ENCODE measurements at places on chromosomes 4 and X.

DNA sequence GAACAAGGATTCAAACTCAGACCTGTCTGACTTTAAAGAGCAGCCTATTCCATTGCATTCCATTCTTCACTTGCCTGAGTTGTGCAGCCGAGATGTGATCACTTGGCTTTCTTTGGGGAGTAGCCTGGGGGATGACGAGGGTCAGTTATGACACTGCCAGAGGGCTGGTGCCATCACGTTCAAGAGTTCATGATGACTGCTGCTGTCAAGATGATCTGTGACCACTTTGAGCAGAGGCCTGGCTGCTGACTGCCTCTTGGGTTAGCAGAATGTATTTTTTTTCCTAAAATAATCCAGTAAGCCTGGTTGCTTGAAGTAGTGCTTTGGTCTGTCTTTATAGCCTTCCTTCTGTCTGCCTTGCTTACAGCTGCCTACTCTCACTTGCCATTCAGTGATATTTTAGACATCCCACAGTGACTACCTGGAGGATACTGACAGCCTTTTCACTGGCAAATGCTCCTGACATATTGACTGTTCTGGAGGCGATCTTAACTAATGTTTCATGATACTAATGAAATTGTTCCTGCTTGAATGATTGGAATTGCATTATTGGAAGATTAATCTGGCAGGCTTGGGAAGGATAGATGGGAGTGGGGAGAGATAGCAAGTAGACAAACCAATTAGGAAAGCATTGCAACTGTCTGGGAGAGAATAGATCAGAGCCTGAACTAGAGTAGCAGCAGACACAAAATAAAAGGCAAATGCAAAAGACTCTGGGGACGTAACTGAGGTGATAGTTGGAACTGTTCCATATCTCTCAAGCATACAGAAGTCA lies 221.6 kb upstream of the LCORL start:
- no peak for DNase-seq

DNA sequence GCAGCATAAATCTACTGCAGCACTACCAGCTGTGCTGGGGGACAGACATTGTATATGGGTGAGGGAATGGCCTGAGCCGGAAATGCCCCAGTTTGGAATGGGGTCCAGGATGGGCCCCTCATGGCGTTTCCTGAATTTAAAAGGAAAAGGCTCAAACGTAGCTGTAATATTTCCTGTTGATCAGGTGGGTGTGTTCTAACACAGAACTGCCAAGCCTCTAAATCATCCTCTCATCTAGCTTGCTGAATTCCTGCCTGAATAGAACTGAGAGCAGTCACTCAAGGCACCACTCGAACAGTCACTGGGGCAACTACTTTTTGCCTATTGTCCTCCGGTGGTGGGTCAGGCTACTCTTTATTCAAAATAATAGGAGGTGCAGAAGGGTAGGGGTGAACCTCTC lies 28.7 kb downstream of the ADH6 start:
- DNase-seq = no peak

DNA sequence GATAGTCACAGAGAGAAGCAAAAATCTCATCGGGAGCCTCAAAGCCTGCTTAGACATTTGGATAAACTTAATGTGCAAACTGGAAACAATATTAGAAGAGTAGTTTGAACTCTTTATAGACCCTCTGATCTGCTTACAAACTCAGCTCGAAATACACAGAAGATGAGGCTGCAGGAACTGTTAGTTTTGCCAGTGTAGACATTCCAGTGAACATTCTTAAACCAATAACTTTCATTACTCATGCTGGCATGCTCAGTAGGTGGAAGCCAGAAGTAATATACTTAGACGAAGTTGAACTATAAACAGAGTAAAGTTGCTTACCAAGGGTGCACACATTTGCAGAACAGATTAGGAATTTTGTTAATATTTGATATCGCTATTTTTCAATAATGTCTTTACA lies 303.5 kb downstream of the ANKRD50 start:
- no peak for DNase-seq

- DNase-seq = no peak
Measured at GRCh38 chr4:18077808-18078207, 56.3 kb upstream of the LCORL start.

DNA sequence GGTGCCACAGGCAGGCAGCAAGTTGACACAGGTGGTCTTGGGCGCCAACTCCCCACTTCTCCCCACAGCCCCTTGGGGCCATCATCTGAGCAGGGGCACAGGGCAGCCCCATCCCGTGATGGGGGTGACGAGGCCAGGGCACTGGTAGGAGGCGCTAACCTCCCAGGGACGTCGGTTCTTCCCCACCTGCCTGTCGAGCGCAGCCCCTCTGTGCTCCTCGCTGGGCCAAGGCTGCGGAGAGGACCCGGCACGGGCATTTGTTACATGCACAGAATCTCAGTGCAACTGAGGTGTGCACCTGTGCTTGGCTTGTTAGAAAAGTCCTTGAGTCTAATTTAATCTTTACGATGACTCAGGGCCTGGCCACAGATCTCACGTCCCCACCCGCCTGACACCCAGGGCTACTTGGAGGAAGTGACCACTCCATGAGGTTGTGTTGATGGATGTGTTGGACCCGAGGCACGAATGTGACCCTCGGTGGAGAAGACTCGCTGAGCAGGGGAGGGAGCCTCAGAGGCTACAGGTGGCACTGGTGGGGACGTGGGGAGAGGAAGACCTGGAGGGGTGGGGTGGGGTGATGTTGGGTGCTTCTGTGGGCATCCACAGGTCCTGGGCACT lies 3.1 kb upstream of the SH3TC1 start:
- DNase-seq = no peak

DNA sequence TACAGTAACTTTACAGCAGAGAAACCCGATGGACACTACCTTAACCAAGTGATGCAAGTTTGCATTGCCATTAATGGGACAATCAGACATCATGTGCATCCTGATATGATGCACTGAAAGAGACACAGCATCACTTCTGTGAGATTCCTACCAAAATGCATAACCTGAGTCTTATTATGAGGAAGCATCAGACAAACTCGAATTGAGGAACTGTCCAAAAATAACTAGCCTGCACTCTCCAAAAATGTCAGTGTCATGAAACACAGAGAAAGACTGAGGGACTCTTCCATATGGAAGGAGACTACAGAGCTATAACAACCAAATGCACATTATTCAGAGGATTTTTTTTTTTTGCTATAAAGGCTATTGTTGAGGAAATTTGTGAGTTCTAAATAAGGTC lies 66.6 kb upstream of the IQSEC2 start:
- DNase-seq = no peak

- no peak for DNase-seq
Measured at GRCh38 chr4:124519196-124519595, 193.3 kb downstream of the ANKRD50 start.

DNA sequence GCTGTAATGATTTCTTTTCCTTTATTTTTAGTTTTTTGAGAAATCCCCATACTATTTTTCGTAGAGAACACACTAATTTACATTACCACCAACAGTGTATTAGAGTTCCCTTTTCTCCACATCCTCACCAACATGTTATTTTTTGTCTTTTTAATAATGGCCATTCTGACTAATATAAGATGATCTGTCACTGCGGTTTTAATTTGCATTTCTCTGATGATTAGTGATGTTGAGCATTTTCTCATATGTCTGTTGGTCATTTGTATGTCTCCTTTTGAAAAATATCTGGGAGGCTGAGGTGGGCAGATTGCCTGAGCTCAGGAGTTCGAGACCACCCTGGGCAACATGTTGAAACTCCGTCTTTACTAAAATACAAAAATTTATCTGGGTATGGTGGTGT lies 30.2 kb downstream of the SPINK2 start:
- no peak for DNase-seq

DNA sequence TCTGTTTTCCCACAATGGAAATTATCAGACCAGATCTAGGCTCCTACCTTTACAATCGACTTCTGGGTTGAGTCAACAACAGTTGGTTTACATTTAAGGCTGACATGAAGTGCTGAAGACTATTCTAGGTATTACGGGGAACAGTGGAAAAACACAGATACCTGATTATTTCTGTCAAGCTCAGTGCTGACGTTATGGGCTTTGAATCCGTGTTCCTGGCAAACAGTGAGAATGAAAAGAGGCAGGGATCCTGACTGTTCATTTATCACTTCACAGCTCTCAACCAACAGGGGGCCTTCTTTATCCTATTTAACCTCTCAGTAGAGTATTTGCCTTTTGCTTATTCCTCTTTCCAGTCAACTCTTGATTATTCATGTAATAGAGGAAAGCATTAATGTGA lies 43.1 kb downstream of the TMEM164 start:
- DNase-seq = no peak

- DNase-seq = no peak
Measured at GRCh38 chr4:47646372-47646771, 161.3 kb downstream of the ATP10D start.

- DNase-seq = no peak
Measured at GRCh38 chrX:123121241-123121640, 62.8 kb upstream of the GRIA3 start.

- DNase-seq = no peak
Measured at GRCh38 chr4:103306870-103307375, 108.8 kb upstream of the CENPE start.

- DNase-seq = no peak
Measured at GRCh38 chr4:87967193-87967592, 8.3 kb upstream of the SPP1 start.

DNA sequence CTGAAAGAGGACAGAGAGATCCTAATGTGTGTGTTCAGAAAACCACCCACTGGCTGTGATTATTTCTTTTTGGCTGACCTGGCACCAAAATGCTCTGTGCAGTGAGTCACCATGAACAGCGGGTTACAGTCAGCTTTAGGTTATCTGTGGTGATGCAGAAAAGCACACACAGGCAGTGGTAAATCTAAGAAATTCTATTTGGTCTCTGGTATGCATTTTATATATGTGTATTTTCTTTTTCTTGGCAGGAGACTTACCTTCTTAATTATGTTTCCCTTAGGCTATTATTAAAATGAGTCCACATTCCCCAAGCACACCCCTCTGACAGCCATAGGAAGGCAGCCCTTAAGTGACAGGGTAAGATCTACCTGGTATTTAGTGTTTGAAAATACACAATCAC lies 79.1 kb upstream of the TFDP3 start:
- DNase-seq = peak; percentile 61

DNA sequence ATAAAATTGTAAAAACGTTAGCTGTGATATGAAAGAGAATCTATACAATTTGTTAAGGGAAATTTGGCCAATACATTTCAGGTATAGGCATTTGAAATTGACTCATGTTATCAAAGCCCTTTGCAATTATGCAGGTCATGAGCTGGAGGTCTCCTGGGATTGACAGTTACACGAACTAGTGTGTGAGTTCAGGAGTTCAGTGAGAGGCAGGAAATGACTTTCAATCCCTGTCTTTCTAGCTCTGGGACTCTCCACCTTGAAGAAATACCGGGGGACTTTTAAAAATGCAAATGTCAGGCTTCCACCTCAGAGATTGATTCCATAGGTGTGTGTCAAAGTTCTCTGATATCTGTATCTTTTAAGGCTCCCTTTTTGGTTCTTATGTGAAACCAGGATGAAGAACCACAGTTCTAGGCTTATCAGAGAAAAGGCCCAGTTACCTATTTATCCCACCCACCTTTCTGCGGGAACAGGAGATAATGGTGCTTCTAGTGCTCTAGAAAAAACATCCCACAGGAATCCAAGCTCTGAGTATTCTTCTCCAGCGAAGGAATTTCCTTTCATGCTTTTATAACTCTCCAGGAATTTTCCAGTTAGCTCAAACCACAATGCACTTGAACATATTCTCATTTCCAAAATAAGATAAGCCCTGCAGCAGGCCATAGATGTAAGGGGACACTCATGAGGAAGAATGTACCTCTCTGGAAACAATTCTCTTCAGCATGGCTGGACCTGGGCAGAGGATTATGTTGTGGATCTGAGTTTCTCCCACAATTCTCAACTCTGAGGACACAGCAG lies 501.0 kb downstream of the IDS start:
- no peak for DNase-seq

DNA sequence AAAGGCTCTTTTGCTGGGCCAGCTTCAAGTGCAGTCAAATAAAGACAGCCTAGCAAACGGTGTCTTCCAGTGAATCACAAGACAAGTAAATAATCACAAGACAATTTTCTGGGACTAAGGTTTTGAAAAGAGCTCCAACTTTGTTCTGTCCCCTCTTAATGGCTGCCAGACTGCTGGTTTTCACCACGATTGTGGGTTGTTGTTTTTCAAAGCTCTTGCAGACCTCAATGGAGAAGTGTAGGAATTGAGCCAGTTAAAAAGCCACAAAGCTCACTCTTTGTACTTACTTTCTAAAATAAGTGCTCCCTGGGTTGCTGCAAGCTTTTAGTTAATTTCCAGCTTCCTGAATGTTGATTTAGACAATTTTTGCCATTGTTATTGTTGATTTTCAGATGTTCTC lies 405.8 kb upstream of the HTR2C start:
- DNase-seq = no peak

GRCh38 chr4:40886931-40887763 lies 137.4 kb downstream of the NSUN7 start:
- DNase-seq = no peak

DNA sequence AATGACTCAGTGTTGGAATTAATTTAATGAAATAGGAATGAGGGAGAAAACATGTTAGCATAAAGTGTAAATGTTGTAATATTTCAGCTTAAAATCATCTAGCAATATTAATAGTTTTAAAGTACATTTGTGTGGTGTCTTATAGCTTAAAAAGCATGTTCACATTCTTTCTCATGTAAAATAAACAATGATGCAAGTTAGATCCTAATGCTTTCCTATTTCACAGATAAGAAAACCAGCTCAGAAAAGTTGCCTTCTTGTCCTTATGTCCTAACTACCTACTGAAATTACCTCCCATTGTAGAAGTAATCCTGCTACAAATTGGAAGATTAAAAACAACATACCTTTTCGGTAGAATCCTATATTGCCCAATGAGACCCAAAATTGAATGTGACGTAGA lies 40.9 kb upstream of the PRDM8 start:
- no peak for DNase-seq

DNA sequence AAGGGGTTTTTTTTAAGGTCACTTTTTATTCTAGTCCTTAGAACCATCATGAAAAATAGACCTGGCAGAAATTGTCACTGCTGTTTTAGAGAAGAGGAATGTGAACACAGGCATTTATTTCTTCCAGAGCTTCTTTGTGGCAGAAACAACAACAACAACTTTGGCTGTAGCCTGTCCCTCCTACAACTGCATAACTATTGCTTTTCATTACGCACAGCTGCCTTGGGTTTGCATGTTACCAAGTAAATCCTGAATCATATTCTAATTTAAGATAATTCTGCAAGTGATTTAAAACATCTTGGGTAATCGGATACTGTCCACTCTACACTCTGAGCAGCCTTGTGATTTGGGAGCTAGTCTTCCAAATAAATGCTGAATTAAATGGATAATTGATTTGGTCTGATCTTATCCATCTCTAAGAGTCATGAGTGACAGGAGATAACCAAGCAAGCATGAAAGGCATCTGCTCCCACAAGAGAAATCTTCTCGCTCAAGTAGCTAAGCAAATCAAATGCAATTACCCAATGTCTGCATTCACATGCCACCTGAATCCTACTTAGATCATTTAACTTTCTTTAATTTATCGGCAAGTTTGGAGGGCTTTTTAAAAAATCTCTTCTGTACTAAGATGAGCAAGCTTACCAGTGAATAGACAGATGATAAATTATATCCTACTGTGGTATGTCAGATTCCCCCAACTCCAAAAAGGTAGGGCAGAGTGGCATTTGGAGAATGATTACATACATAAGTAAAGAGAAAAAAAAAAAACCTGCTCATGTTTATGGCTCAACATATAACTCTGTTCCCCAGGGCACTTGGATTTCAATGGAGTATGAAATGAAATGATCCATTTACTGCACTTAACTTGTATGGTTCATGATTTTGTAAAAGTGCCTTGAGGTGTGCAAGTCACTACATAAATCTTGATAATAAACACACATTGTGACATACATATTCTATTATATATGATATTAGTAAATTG lies 73.6 kb downstream of the EGF start:
- DNase-seq = no peak
